ENCODE measurements at places on chromosomes 1 and 21.
A peak's percentile ranks its signal among the peaks of the same experiment; 100 is the strongest.

- no peak for DNase-seq
Measured at GRCh38 chr1:245579881-245580280, 425.1 kb downstream of the KIF26B start.

- DNase-seq, result peak; percentile 65
Measured at GRCh38 chr1:1435106-1435903, at the start of gene VWA1. Gene VWA1, plus strand, starts transcription at chr1:1435690. Its CDS starts 59 bp downstream, at chr1:1435749.

GRCh38 chr1:154793685-154794084 is 76.4 kb downstream of the KCNN3 start:
- no peak for DNase-seq

DNA sequence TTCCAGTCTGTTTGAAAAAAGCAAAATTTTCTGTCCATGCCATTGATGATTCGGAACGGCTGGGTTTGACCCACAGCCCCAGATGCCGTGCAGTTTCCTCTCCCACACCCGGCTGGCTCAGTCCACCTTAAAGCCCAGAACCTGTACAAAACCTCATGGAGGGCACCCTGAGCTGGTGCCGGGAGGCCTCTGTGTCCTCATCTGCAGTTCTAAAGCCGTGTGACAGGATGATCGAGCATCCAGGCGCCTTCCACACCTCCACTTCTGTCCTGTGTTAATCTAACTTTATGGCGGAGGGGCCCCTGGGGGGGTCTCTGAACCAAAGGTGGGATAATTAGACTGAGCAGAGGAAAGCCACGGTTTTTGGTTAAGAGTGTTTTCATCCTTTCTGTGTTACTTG is 49.6 kb downstream of the SLC37A1 start:
- no peak for DNase-seq

- DNase-seq, result no peak
Measured at GRCh38 chr1:170836141-170836540, 99.2 kb upstream of the MROH9 start.

GRCh38 chr1:8134546-8135235 is 108.6 kb upstream of the ERRFI1 start:
- no peak for DNase-seq

GRCh38 chr1:246801241-246802020 is 77.2 kb downstream of the SCCPDH start:
- DNase-seq, result no peak

DNA sequence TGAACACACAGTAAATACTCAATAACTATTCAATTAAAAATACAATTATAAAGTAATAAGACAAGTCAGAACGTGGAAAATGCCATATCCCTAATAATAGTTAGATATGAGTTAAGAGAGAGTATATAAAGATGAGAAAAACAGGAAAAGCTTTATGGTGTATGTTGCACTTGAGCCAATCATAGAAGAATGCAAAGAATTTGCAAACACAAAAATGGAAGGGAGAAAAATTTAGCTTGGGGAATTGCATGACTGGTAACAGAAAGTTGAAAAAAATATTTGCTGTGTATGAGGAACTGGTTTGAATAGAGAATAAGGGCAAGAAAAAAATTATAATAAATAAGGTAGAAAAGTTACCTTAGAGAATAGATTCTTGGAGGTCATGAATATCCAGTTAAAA is 739.6 kb upstream of the CXADR start:
- DNase-seq, result no peak

- peak; percentile 75 for DNase-seq
Measured at GRCh38 chr1:202831906-202832305, 21.2 kb downstream of the PCAT6 start.

DNA sequence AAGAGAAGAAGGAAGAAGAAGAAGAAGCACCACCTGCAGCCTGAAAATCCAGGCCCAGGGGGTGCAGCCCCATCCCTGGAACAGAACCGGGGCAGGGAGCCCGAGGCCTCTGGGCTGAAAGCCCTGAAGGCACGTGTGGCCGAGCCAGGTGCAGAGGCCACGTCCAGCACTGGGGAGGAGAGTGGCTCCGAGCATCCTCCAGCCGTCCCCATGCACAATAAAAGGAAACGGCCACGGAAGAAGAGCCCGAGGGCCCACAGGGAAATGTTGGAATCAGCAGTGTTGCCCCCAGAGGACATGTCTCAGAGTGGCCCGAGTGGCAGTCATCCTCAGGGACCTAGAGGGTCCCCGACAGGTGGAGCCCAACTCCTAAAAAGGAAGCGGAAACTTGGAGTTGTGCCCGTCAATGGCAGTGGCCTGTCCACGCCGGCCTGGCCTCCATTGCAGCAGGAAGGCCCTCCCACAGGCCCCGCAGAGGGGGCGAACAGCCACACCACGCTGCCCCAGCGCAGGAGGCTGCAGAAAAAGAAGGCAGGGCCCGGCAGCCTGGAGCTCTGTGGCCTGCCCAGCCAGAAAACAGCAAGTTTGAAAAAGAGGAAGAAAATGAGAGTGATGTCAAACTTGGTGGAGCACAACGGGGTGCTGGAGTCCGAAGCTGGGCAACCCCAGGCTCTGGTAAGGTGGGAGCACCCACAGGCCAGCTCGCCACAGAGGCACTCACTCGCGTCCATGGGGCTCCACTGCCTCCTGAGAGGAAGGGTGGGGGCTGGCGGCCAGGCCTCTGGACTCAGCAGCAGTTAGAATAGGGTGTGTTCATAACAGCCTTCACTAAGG is 28.4 kb downstream of the RRP1B start:
- DNase-seq, result no peak

Measured in KBM-7 (cell line).